Brain pericyte (primary cell): ENCODE measurements at places on chromosomes 5 and 9.
A peak's percentile ranks its signal among the peaks of the same experiment; 100 is the strongest.

GRCh38 chr5:112738191-112738560 lies 491 bp downstream of the APC start:
- no peak for DNase-seq

DNA sequence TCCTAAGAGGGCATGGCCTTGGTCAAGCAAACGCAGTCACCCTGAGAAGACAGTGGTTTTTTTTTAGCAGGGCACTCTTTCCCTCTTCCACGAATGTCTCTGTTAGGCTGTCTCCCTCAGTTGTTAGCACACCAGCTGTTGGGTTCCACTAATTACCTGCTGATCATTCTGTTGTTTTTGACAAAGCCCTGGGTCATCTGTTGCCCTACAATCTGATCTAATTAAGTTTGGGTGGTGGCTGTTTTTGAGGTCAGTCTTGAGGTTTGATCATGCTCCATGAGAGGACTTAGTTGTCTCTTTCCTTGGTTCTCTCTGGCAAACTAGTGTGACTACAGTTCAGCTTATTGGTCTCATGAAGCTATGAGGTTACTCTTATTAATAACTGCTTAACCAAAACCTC lies 5.0 kb upstream of the PTPDC1 start:
- no peak for DNase-seq

- no peak for DNase-seq
Measured at GRCh38 chr5:621341-621761, 9.2 kb downstream of the CEP72 start.

GRCh38 chr5:71662381-71662780 lies 56.7 kb upstream of the CARTPT start:
- DNase-seq: no peak

- DNase-seq: peak; percentile 32
Measured at GRCh38 chr5:93359296-93359959, 221.6 kb downstream of the NR2F1-AS1 start.

DNA sequence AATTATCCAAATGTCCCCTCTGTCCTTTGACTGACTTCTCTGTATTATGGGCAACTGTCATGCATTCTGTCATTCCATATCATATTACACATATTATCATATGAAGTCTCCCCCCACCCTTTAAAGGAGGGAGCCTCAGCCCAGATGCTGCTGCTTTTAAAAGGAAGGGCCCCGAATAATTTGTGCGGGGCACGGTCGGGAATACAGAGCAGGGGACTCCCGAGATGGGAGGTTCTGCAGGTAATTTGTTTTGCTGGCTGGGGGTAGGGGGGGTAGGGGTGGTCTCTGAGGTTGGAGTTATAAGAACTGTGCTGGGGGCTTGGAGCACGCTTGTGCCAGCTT lies 10.1 kb upstream of the LHX2 start:
- DNase-seq: no peak
